ENCODE measurements at places on chromosomes 16 and 17.
A peak's percentile ranks its signal among the peaks of the same experiment; 100 is the strongest.

GRCh38 chr16:65117811-65118448 lies 3.9 kb downstream of the CDH11 start:
- DNase-seq: peak; percentile 87

DNA sequence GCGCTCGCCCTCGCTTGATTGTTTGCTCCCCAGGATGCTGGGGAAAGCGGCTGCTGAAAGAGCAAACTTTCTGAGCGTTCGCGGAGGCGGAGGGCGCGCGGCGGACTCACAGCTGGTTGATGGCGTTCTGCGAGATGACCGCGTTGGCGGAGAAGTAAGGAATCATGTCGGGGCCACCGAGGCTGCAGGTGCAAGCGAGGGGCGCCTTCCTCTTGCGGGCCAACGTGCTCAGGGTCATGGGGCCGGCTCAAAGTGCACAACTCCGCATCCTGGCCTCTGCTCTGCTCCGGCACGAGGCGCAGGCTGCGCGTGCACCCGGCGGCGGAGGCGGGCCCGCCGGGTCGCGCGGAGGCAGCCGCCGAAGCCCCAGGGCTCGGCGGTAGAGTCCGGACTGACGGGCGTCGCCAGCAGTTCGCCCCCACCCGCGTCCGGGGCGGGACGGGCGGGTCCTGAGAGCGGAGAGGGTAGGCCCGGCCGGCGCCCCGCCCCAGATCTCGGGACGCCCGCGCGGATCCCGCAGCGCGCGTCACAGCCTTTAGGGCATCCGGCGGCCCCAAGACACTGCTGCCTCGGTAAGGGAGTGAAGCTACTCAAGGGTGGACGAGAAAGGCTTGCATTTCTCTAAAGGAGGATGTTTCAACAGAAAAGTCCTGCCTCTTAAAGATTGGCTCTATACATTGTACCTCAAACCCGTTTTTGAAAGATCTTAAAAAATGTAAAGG lies 138.5 kb upstream of the CORO6 start:
- DNase-seq: peak; percentile 65

DNA sequence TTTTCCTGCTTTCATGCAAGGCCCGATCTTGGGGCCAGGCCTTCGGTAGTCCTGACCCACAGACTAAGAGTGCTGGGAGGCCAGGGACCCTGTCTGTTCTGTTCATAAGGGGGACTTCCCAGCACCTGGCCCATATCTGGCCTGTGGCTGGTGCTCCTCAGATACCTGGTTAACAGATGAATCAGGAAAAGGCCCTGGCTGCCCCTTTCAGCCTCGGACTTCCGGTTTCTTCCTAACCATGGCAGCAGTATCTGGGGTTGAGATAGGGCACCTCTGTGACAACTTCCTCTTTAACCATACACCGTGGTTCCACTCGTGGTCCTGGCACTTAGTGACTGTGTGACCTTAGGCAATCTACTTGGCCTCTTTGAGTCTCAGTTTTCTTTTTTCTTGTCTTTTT lies 18.4 kb downstream of the PLCG2 start:
- DNase-seq: no peak

DNA sequence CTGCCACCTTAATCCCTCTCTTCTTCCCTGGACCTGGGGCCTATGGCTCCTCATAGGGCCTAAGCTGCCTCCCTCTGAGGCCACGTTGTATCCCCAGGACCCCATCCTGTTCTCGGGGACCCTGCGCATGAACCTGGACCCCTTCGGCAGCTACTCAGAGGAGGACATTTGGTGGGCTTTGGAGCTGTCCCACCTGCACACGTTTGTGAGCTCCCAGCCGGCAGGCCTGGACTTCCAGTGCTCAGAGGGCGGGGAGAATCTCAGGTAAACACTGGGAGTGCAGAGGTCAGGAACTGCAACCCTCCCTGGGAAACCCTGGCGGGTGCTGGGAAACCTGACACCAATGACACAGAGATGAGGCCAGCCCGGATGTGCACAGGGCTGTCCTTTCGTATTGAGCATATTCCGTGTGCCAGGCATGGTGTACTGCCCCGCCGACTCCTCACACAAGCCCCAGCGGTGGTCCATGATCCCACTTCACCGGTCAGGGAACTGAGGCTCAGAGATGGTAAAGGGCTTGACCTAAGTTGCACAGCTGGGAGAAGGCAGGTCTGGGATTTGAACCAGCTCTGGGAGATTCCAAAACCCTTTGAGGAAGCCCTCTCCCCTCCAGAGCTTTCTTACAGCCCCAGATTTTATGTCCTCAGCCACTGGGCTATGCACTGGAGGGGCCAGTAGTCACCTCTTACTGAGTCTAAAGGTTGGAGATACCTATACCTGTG lies 22.9 kb downstream of the ANKRD40 start:
- DNase-seq: no peak

DNA sequence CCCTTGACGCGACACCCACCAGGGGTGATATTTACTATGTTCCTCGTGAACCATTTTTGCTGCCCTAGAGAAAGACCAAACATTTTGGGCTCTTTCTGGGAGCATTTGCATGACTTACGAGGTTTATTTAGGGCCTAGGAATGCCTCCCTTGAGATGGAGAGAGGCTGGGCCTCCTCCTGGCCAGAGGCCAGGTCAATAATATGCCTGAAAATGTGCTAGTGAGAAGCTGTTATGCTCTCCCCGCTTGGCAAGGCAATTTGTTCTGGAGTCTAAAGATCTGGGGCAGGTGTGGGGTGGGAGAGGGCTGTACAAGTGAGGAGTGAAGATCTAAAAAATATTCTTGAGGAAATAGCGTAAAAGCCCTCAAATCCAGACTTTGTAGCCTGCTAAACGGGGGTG lies 587.3 kb upstream of the CDH5 start:
- no peak for DNase-seq

GRCh38 chr17:56478836-56479447 lies 114.6 kb upstream of the NOG start:
- peak; percentile 47 for DNase-seq

DNA sequence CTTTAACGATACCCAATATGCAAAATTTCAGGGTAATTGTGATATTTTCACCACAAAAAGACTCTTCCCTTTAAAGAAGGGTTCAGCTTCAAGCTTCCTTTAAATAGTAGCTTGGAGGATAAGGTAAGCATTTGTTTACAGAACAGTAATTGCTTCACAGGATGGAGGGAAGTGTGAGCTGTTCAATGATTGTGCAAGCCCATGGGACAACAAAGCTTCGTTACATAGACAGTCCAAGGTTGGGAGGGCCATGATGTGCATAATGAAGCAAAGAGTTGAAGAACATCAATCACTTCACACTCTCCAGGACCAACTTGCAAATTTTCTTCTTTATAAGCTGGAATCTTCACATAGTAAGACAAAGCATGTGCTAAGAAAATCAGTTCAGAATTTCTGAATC lies 145.0 kb upstream of the ASIC2 start:
- DNase-seq: no peak

GRCh38 chr17:33369876-33370275 lies 76.8 kb upstream of the ASIC2 start:
- DNase-seq: no peak

All from H4 (cell line).